ENCODE measurements at places on chromosomes 5 and 9.

DNA sequence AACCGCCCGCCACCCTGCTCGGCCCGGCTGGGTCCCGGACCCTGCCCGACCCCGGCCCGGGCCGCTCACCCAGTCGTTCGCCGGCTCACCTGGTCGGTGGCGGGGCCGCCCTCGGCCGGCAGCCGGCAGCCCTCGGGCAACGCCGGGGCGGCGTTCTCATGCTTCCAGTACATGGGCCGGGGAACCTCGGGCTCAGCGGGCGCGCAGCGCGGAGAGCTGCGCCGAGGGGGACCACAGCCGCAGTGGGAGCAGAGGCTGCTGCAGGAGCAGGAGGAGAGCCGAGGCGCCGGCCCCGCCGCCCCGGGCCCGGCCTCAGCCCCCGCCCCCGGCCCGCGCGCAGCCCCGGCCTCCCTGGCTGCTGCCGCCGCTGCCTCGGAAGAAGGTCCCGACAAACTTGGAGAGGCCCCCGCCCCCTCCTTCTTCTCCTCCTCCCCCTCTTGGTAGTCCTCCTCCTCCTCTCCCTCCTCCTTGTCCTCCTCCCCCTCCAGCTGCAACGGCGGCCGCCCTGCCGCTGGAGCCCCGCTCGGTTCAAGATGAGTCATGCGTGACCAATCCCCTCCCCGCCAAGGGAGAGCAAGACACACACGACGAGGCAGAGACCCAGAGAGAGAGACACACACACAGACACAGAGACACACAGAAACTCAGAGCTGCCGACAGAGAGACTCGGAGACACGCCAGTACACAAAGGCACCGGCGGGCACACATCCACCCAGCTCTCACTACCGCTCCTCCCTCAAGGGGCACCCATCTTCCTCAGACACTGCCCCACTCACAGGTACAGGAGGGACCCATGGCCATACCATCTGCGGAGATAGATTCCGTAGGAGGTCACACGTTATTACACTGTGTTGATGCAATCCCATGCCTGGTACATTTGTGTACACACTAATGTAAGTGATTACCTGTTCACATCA is at the start of gene LHX6:
Gene LHX6 (minus strand): TSS at position 390 of the 917 bp plus-strand sequence. CDS start 217 bp downstream, at position 173.
- no peak for DNase-seq

DNA sequence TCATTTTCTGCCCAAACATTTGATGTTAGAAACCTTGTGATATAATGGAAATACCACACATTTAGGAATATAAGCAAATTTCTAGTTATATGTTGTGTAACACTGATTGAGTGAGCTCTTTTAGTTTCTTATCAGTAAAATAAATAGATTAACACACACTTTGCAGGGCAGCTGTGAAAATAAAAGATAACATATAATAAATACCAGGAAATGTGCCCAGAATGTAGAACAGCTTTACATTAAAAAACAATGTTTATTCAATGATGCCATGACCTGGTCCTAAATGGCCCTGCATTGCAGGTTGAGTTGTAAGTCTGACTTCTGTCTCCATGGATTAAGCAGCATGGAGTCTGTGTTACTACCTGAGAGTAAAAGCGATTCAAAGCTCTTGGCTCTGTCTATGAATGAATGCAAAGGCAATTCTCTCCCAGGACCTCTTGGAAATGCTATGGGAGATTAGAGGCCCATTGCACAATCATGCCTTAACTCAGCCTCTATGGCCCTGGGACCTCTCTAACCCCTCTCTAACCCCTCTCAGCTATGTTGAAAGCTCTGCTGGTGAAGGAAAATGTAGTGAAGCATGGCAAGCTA is 296.0 kb upstream of the ACTBL2 start:
- no peak for DNase-seq

DNA sequence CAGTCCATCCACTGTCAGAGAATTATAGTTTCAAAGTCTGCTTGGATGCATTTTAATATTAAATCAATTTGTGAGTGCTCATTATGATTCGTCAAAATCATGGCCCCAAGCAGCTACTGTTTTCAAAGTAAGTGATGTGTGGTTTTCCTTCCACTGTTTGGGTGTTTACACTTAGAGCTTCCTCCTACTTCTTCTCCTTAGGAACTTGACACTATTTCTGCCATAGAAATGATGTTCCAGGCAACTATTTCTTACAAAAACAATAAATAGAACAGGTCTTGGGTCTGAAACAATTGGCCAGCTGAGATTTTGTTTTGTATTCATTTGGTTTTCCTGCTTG is 132.8 kb upstream of the RAI14 start:
- DNase-seq = no peak

DNA sequence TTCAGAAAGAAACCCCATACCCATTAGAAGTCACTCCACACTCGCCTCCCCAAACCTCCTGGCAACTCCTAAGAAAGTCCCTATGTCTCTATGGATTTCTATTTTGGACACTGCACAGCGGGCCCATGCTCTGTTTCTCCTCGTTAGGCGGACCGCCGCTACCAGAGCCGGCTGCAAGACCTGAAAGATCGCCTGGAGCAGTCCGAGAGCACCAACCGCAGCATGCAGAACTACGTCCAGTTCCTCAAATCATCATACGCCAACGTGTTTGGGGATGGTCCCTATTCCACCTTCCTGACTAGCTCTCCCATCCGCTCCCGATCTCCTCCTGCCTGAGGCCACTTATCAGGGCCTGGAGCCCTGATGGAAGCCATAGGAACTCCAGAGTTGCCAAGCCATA is 4.6 kb upstream of the GLE1 start:
- DNase-seq = no peak

DNA sequence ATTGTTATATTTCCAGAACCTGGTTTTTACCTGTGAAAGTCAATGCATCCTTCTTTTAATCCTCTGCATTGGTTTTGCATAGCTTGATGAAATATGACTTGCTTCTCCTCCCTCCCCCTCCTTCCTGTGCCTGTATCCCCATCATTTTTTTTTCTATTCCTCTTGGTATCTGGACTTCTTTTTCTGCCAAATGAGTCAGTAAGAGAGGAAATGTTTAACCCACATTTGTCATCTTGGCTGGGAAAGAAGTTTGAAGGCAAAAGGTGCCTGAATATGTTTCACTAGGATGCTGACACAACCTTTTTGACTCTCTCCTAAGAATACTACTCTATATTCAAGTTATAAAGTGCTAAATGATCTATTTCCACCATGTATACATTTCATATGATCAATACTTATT is 35.5 kb upstream of the CDKN2B start:
- no peak for DNase-seq

- DNase-seq = no peak
Measured at GRCh38 chr5:171681677-171682076, 103.9 kb upstream of the SMIM23 start.

- no peak for DNase-seq
Measured at GRCh38 chr9:15182101-15182551, 124.9 kb downstream of the TTC39B start.

GRCh38 chr5:160341309-160341870 is 29.0 kb upstream of the CCNJL start:
- DNase-seq = no peak

- DNase-seq = peak; percentile 16
Measured at GRCh38 chr5:155136216-155136850, 122.8 kb downstream of the KIF4B start.

DNA sequence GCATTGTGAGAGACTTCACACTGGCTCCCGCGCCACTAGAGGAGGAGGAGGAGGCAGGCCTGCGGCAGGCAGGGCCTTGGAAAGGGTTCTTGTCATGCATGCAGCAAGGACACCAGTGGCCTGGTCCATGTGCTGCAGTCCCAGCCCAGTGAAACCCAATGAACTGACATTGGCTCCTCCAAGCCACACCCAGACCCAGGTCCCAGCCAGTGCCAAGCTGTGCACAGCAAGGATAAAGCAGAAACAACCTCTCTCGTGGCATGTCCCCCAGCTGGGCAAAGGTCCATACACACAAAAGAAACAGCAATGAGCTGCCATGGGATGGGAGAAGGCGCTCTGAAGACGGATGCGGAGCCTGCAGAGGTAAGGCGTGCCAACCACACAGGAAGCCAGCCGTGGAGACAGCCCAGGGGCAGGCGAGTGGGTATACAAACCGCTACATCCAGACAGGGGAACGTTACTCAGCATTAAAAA is 89.2 kb downstream of the SEMA4D start:
- DNase-seq = no peak

DNA sequence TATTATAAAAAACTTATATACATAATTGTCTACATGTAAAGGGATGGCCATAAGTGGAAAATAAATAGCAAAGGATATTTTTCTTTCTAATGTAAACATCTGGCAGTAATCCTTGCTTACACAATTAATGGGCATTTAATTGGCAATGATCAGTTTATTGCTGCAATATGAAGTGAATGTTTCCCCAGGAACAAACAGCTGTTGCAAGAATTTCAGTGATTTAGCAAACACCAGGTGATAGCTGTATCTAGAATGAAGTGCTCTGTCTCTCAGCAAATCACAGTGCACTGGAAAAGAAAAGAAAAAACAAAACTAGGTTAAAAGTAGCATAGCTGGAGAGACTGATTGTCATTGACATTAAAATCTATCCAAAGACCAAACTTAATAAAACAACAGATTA is 594.5 kb upstream of the ARRDC3 start:
- DNase-seq = no peak

Data from globus pallidus (tissue), 1 donor.